Urinary bladder (tissue), 4 donors: ENCODE measurements at places on chromosomes 2 and 18. TPM values are rescaled to one million over a fixed set of nuclear protein-coding genes. Genes with fewer than 3 reads are reported as not detected.

- no peak for DNase-seq
Observed at GRCh38 chr2:13543550-13543949, 826.8 kb downstream of the TRIB2 start.

RNF152 gene
- polyA plus RNA-seq: 3.4 TPM

DNA sequence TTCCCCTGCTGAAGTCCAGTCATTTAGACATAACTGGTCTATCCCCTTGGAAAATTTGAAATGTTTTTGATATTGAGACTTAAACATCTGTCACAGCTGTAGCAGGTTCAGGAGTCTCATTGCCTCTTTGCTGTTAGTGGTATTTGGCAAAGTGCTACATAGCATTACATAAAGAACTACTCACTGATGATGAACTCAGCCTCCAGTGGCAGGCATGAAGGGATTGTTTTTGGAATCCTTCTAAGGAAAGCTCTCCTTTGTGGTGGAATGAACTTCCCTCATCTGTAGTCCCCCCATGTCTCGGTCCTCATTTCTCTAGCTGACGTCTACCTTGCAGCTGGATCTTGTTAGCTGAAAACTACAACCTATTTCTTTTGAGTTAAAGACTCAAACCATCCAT, 111.6 kb downstream of the TACR1 start:
- no peak for DNase-seq

GRCh38 chr18:68041327-68041726, 524.8 kb upstream of the DSEL start:
- no peak for DNase-seq

GRCh38 chr18:76433788-76434187, 61.3 kb downstream of the ZNF516 start:
- DNase-seq: no peak

SERPINB3 gene
- polyA plus RNA-seq: not detected

CDH7 gene
- 0.04 TPM for polyA plus RNA-seq

DNA sequence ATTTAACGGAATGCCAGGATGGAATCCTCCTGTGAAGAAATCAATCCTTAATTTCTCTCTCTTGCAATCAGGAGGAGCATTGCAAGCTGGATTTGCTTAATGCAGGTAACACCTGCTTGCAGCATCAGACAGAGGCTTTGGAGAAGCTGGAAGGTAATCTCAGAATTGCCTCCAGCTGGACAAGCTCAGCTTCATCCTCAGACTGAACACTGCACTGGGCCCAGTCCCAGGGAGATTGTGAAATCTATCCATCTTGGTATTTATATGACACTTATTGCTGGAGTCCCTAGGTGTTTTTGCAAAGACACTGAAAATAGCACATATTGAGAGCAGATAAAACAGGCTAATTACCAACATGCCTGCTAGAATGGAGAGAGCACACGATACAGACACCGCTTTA, 179.4 kb upstream of the SESTD1 start:
- no peak for DNase-seq

DNA sequence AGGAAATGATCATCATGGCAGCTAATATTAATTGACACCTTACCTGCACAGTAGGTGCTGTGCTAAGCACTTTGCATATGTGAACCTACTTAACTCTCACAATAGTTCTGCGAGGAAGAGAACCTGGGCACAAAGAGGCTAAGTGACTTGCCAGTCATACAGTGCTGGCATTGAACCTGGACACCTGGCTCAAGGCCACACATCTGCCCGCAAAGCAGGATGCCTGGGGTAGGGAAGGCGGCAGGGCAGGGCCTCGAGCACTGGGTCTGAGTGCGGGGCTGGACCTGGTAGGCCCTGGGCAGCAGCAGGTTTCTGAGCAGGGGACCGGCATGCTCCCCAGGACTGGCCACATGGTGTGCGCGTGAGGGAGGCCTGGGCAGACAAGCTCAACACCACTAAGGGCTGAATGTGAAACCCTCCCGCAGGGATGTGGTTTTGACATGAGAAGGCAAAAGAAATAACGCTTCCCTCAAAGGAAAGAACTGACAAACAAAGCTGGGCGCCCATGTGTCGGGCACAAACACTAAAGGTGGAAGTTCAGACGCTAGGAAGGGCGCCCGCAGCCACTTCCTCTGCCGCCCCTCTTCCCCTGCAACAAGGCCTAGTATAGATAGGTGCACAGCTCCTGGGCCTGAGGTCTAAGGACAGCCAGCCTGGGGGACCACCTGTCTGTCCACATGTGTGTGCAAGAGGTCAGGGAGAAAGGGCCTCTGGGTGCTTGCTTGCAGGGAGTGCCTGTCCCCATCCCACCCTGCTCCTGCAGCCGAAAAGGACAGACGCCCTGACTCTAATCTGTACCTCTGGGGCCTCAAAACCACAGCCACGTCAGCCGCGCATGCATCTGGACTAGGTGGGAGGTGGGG, 92.5 kb downstream of the ZFP36L2 start:
- no peak for DNase-seq

- DNase-seq: no peak
Observed at GRCh38 chr2:80530442-80531064, 226.0 kb upstream of the LRRTM1 start.
